Esophagus squamous epithelium (tissue), 5 donors: ENCODE measurements at places on chromosomes 13 and 19.

DNA sequence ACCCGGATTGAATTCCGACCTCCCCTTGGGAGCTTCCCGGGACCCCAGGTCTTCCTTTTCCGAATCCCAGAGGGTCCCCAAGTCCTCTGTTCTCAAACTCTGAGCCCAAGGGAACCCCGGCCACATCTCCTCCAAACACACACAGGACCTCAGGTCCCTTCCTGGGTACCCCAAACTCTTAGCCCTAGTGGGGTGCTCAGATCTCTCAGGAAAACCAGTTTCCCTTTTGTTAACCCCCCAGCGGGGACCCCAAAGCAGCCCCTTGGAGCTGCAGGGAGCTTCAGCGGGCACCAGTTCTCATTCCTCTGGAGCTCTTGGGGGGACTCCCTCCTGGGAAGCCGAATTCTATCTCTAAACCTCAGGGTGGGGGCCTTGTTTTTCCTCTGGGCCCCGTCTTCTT, 774 bp downstream of the CACNG6 start:
- no peak overlapping the region for H3K27ac ChIP-seq
- no peak for DNase-seq
- no peak overlapping the region for H3K4me3 ChIP-seq

DNA sequence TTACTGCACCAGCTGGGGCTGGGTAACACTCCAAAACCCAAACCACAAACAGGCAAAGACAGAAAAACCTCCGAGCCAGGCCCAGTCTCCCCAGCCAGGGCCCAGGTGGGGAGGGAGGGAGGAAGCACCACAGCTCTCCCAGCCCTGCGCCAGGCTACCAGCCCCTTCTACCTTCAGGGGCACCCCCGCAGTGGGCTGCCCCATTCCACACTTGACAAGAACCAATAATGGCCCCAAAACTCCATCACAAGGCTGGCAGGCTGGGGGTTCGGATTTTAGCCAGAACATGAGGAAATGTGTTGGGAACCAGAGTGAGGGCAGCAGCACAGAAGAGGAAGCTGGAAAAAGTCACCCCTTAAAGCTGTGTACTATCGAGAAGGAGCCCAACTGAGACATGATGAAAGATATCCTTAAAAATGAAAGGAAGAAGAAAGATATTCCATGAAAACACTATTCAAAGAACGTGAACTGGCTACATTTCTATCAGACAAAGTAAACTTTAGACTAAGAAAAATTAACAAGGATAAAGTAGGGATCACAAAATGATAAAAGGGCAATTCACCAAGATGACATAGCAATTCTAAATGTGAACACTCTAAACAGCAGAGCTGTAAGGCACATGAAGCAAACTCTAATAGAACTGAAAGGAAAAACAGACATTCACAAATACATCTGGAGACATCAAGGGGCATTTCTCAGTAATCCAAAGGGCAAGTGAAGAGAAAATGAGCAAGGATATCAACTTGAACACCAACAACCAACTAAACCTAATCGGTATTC, 12.9 kb downstream of the TUBGCP3 start:
- no peak overlapping the region for H3K4me3 ChIP-seq
- peak overlapping the region; percentile 76 for H3K27ac ChIP-seq
- H3K36me3 ChIP-seq, result no peaks in the 10 kb centered on the region
- DNase-seq, result no peak

GRCh38 chr13:97913206-97913605, 40.3 kb upstream of the IPO5 start:
- H3K27me3 ChIP-seq, result no peaks in the 10 kb centered on the region
- no peaks in the 10 kb centered on the region for H3K4me1 ChIP-seq
- H3K27ac ChIP-seq, result no peak overlapping the region
- no peak overlapping the region for H3K4me3 ChIP-seq

- no peak overlapping the region for H3K27ac ChIP-seq
- no peak for DNase-seq
- H3K27me3 ChIP-seq, result peaks cover 18% of the 10 kb centered on the region
- no peak overlapping the region for H3K4me3 ChIP-seq
These were observed 22.1 kb downstream of the CACNA1A start for GRCh38 chr19:13484166-13484565.
